ENCODE measurements at places on chromosomes 4 and X.

DNA sequence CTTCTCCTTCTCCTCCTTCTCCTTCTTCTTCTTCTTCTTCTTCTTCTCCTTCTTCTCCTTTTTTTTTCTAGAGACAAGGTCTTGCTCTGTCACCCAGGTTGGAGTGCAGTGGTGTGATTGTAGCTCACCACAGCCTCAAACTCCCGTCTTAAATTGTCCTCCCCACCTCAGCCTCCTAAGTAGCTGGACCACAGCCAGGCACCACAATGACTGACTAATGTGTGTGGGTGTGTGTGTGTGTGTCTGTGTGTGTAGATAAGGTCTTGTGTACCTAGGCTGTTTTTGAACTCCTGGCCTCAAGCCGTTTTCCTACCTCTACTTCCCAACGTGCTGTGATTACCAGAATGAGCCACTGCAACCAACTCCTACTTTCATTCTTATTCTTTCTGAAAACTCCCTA, 390.9 kb downstream of the ADAM29 start:
- DNase-seq, result no peak

DNA sequence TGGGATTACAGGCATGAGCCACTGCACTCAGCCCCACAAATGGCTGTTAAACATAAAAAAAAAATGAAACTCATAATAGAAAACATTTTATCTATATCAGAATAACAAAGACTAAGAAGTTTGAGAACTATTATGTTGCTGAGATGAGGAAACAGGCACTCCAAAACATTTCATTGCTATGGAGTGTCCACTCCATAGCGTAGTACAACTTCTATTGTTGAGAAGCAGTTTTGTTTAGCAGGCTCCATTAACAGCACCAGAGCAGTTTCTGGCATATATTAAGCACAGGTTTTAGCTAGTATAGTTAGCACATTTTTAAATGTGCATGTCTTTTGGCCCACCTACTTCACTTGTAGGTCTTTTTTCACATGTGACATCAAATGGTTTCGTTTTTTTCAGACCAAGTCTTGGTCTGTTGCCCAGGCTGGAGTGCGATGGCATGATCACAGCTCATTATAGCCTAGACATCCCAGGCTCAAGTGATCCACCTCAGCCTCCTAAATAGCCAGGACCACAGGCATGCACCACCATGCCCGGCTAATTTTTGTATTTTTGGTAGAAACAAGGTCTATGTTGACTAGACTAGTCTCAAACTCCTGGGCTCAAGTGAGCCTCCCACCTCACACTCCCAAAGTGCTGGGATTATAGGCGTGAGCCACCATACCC, 5.8 kb downstream of the HMGB2 start:
- DNase-seq, result no peak

DNA sequence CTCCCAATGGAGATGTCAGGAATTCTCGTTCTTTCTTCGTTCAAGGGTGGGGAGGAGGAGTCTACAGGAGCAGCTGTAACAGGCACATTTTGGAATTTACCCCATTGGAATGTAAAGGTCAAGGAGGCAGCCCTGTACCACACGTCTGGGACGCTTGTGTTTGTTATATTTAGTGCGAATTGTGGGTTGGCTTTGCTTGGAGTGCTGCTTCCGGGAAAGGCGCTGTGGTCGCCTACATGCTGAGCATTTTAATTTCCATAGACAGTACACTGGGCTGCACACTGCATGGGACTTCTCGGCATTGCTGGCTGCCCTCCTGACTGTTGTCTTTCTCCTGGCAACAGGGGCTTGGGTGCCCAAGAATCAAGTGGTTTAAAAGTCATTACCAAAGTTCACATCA, 12.8 kb downstream of the GYG2 start:
- no peak for DNase-seq

- no peak for DNase-seq
Measured at GRCh38 chr4:145644699-145645098, 25.5 kb downstream of the MMAA start.

DNA sequence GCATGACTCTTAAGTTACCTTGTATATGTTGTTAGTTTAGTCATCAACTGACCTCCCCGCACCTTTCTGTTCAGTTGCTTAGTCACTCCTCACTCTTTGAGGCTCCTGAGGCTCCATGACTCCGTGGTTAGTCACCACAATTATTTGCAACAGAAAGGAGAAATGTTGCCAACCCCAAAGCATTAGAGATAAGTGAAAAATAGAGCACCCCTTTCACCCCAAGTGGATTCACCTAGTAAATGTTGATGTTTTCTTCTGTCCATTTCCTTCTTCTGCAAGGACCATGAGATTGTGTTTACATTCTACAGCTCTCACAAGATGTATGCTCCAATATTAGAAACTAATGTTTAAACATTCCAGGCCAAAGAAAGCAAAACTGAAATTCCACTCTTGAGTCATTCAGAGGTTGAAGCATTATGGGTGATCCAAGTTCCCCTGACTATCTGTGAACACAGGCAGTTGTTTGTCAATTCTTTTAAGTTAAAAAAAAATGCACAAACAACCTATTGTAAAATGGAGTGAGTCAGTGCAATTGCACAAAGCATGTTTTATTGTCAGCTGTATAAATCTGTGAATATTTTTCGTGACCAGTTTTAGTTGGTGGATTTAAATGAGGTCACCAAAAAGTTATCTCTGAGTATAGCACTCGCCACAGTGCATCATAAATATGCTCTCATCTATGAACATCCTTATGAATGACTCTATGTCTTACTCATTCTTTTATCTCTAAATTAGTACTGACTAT, 552.4 kb upstream of the MAGEB2 start:
- DNase-seq, result no peak

DNA sequence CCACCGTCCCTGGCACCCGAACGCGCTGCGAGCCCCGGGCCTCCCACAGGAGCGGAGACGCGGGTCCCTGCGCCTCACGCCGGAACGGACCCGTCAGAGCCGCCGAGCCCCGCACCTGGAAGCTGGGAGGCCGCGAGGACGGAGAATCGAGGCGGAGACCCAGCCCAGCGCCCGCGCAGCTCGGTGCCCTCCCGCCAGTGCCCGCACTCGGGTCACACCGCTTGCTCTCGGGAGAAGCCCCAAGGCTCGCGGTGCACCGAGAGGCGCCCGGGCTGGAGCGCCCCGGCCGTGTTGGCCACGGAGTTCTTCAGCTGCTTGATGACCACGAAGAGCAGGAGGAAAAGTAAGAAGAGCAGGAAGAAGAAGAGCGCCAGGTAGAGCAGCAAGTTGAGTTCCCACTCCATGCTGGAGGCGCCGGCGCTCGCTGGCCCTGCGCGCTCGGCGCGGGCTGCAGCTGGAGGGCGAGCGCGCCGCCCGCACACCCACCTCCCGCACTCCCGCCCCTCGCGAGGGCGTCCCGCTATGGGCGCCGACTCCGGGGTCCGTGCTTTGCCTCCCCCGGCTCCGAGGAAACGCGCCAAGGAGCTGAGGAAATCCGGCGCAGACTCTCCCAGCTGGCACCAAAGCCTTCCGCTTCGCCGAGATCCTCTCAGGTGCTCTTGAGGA, at the start of gene SMIM43:
SMIM43 (minus strand) TSS at position 463 of the 666 bp plus-strand sequence; CDS start at position 404, 59 bp downstream.
- DNase-seq, result no peak

- DNase-seq, result peak; percentile 83
Measured at GRCh38 chr4:143336781-143337599, at the start of gene GAB1. Gene GAB1, plus strand, starts transcription at chr4:143336876. Its CDS starts 313 bp downstream, at chr4:143337189.

DNA sequence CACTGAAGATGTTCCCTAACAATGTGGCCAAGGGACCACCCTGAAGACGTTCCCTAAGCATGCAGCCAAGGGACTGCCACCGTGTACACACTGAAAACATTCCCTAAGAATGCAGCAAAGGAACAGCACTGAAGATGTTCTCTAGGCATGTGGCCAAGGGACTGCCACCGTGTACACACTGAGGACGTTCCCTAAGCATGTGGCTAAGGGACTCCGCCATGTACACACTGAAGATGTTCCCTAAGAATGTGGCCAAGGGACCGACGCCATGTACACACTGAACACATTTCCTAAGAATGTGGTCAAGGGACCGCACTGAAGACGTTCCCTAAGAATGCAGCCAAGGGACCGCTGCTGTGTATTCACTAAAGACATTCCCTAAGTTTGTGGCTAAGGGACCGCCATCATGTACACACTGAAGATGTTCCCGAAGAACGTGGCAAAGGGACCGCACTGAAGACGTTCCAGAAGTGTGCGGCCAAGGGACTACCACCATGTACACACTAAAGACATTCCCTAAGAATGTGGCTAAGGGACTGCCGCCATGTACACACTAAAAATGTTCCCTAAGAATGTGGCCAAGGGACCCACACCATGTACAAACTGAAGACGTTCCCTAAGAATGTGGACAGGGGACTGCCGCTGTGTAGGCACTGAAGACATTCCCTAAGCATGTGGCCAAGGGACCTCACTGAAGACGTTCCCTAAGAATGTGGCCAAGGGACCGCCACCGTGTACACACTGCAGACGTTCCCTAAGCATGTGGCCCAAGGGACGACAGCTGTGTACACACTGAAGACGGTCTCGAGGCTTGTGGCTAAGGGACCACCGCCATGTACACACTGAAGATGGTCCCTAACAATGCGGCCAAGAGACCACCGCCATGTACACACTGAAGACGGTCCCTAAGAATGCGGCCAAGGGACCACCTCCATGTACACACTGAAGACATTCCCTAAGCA, 54.8 kb downstream of the DHRSX start:
- DNase-seq, result no peak

DNA sequence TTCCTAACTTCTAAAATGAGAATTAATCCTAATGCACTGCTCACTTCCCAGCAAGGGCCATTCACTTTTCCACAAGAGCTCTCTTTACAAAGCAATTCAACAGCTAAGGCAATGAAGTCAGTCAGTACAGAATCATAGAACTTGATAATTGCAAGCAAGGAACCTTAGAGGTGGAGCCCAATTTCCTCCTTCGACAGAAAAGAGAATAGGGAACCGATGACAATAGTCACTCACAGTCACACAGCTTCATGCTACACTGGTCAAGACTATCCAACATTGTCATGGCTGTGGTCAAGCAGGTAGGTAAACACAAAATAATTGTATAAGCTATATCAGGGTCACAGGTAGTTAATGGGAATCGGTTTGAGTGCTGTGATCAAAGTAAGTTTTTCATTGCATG, 90.0 kb downstream of the ELOVL6 start:
- DNase-seq, result no peak

GRCh38 chr4:177789610-177790009, 347.4 kb upstream of the AGA start:
- DNase-seq, result no peak

- no peak for DNase-seq
Measured at GRCh38 chr4:185480016-185480732, 8.6 kb upstream of the CCDC110 start.
